ENCODE measurements at places on chromosomes 1 and 21. TPM values are rescaled to one million over a fixed set of nuclear protein-coding genes. Genes with fewer than 3 reads are reported as not detected.

- H3K4me1 ChIP-seq = no peaks in the 10 kb centered on the region
- H3K27ac ChIP-seq = no peak overlapping the region
- no peak overlapping the region for H3K4me3 ChIP-seq
- no peaks in the 10 kb centered on the region for H3K36me3 ChIP-seq
- no peaks in the 10 kb centered on the region for H3K27me3 ChIP-seq
- peak; percentile 44 for DNase-seq
These were observed 72.6 kb upstream of the TRABD2B start for GRCh38 chr1:48069662-48070395.

Gene AMY1B
- total RNA-seq = not detected

- no peak overlapping the region for H3K4me3 ChIP-seq
- no peaks in the 10 kb centered on the region for H3K4me1 ChIP-seq
- H3K27me3 ChIP-seq = no peaks in the 10 kb centered on the region
- no peak overlapping the region for H3K27ac ChIP-seq
- no peaks in the 10 kb centered on the region for H3K36me3 ChIP-seq
These were observed 14.4 kb downstream of the PCP4 start for GRCh38 chr21:39881661-39882060.

GRCh38 chr1:51518586-51519047 is 449 bp downstream of the EPS15 start:
- H3K27ac ChIP-seq = peak overlapping the region; percentile 94
- H3K4me1 ChIP-seq = no peaks in the 10 kb centered on the region
- no peaks in the 10 kb centered on the region for H3K36me3 ChIP-seq

Gene C1orf141
- not detected for total RNA-seq

DNA sequence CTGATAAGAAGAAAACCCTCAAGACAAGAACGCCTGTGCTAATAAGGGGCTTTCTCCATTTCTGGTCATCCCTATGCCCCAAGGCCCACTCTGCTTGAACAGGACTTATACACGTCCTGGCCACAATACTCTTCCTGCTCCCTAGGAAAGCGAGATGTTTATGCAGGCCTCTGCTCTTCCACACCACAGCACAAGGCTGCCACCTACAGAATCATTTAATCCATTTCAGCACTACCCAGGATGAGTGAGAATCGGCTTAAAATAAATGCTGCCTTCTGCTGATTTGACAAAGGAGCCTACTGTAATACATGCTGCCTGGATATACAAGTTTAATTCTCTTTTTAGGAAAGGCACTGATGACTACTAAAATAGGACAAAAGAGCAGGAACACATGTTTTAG is 29.4 kb downstream of the FRRS1 start:
- DNase-seq = no peak
- H3K4me3 ChIP-seq = no peak overlapping the region
- no peaks in the 10 kb centered on the region for H3K4me1 ChIP-seq

Gene DCAF6
- total RNA-seq = 77.7 TPM

DNA sequence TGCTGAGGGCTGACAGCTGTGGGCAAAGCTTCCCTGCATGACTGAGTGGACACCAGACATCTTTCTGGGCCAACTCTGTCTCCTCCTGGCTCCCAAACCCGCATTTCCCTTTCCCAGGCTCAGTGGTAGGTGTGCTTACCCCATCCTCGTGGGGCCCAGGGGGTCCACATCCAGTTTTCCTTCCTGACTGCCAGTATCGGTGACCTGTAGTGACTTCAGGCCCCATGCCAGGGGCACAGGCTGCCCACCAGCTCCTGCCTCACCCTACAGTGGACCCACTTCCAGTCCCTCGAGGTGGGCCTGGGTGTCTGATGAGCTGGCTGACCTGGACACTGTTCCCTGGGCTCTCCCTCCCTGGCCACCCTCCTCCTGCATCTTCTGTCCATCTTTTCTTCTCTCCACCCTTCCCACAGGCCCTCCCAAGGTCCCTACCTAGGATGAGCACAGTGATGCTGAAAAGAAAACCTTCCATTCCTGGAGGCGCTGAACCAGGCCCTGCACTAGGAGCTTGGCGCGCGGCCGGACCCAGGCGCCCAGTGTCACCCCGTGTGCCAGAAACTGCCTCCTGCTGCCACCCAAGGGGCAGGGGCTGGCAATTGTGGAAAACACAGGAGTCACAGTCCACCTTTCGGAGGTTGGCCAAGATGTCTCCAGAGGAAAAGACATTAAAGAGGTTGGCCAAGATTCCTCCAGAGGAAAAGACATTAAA is 67.1 kb downstream of the RUNX3 start:
- H3K4me1 ChIP-seq = no peaks in the 10 kb centered on the region
- no peak for DNase-seq
- no peak overlapping the region for H3K27ac ChIP-seq
- no peak overlapping the region for H3K4me3 ChIP-seq
- no peaks in the 10 kb centered on the region for H3K36me3 ChIP-seq
- H3K27me3 ChIP-seq = no peaks in the 10 kb centered on the region

DNA sequence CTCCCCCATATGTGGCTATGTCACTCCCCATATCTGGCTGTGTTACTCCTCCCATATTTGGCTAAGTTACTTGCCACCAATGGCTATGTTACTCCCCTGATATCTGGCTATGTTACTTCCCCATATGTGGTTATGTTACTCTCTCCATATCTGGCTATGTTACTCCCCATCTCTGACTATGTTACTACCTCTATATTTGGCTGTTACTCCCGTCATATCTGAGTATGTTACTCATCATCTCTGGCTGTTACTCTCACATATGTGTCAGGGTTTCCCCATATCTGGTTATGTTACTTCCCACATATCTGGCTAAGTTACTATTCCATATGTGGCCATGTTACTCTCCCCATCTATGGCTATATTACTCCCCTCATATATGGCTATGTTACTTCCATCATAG is 50.3 kb upstream of the MAP10 start:
- H3K4me1 ChIP-seq = no peaks in the 10 kb centered on the region
- DNase-seq = no peak
- H3K27me3 ChIP-seq = no peaks in the 10 kb centered on the region
- no peak overlapping the region for H3K27ac ChIP-seq

Gene PROK1
- total RNA-seq = 1.4 TPM

- no peak overlapping the region for H3K27ac ChIP-seq
- DNase-seq = no peak
- no peaks in the 10 kb centered on the region for H3K4me1 ChIP-seq
- no peaks in the 10 kb centered on the region for H3K27me3 ChIP-seq
These were observed 9.6 kb downstream of the P3H1 start for GRCh38 chr1:42756956-42757891.

DNA sequence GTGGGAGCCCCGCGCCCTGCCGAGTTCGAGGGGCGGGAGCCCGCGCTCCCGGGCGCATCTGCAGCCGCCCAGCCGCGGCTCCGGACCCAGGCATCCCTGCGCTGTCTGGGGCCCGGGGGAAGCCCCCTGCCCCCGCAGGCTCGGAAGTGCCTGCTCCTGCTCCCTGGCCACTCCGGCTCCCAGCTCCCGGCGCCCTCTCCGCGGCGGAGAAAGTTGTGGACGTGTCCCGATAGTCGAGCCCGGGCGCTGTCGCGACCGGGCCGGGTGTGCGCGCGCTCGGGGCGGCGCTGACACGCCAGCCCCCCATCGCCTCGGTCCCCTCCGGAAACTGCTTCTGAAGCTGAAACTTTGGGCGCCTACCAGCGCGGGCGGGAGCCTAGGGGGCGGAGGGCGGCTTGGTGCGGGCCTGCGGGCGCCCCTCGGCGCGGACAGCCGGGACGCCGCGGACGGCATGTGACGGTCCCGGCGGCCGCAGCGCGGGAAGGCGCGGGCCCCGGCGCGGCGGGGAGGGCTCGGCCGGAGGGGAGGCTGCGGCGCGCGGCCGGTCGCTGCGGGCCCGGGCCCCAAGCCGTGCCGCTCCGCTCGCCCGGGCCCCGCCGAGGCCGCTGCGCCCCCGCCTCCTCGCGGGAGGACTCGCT is 515 bp downstream of the MAN1C1 start:
- no peaks in the 10 kb centered on the region for H3K36me3 ChIP-seq
- H3K4me1 ChIP-seq = no peaks in the 10 kb centered on the region
- H3K27ac ChIP-seq = peak overlapping the region; percentile 55
- no peaks in the 10 kb centered on the region for H3K27me3 ChIP-seq

DNA sequence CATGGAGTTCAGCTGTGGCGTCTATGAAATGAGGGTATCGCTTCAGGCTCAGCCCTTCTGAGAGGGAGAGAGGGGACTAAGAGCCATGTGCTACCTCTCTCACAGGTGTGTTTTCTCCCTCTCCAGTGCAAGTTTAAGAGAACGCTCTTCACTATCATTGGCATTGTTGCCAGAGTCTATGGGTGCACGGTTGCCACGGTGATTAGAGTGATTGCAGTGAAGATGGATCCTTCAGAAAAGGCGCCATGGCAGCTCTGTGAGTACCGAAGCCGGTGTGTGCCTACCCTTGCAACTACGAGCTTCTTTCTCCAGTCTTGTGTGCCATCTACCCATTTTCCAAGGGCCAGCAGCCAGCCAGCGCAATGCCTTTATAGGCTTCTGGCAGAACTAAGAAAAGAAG is 290.5 kb downstream of the OMA1 start:
- H3K27me3 ChIP-seq = no peaks in the 10 kb centered on the region
- no peak overlapping the region for H3K4me3 ChIP-seq
- H3K4me1 ChIP-seq = no peaks in the 10 kb centered on the region
- DNase-seq = no peak

DNA sequence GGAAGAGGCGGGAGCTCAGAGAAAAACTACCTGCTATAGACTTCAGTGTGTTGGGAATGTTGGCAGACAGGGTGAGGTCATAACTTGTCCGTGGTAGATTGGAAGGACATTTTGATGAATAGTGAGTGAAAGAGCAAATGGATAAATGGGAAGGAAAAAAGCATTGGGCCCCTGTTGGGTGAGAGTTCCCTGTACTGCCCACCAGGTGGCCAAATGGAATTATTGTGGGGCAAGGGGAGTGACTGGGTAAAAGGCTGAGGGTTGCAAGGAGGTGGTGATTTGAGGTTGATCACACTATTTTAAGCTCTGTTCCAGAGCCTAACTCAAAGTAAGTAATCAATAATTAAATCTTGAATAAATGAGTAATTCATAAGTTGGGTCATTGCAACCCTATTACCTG is 60.4 kb downstream of the MRPS6 start:
- no peak overlapping the region for H3K27ac ChIP-seq
- no peaks in the 10 kb centered on the region for H3K36me3 ChIP-seq
- H3K4me1 ChIP-seq = peaks cover 17% of the 10 kb centered on the region
- H3K4me3 ChIP-seq = no peak overlapping the region
- H3K27me3 ChIP-seq = no peaks in the 10 kb centered on the region
